Hindlimb muscle (tissue), 1 donor: ENCODE measurements at places on chromosomes 6 and 20.

DNA sequence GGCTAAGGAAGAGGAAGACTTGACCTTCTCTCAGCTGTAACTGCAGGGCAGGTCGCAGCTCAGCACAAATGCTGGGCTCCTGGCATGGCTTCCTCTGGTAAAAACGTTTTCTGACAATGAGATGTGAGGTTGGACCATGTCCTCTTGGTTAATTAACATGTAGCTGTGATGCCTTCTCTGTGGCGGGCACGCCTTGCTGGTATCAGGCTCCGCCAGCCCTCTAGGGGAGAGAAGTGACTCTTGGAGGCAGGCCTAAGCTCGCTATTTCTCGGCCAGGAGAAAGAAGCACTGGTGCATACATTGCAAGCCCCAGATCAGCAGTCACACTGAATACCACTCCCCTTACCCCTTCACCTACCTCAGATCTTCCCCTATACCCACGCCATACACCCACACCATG is 65.0 kb downstream of the QRSL1 start:
- DNase-seq, result no peak

DNA sequence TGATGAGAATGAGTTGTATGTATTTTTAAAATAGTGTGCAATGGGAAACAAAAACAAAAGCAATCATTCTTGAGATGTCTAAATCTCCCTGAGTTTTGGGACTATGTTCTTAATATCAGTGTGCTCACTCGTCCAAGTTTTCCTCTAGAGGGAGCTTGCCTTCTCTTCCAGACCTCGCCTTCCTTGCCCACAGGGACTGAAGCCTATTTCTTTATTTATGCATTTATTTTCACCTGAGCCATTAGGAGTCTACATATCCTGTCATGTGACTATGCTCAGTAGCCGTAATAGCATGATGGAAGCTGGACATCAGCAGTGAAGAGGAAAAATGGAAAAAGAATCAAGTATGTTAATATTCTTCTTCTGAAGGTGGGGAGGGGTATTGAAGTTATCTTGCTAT is 131.2 kb downstream of the SH3BGRL2 start:
- no peak for DNase-seq

DNA sequence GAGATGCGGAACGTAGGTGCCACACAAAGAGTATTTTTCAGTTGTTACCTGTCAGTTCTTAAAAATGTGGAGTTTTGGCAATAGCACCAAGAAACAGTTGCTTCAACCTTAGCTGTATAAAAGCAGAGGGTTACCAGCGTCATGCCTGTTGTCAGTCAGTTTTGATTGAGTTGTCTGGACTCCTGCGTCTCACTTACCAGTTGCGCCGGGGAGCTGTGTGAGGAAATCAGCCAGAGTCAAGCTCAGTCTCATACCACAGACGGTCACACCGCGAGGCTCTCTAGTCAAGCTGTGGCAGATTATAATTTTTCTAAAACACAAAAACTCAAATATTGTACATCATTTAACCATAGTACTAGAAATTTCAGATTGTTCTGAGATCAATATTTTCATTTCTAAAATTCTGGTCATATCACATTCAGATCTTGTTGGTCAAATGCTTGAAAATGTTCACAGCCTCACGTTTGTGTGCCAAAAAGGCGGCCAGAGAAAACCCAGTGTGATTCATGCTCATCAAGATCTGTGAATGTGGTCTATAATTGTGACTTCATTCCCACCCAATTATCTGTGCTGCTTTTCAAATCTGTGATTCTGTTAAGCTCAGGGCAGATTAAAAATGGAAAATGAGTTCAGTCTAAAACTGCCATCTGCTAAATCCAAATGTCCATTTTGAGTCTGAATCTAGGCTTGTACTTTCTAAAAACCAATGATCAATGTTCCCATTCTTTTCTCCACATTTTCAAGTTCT is 37.5 kb downstream of the SASH1 start:
- DNase-seq, result no peak

DNA sequence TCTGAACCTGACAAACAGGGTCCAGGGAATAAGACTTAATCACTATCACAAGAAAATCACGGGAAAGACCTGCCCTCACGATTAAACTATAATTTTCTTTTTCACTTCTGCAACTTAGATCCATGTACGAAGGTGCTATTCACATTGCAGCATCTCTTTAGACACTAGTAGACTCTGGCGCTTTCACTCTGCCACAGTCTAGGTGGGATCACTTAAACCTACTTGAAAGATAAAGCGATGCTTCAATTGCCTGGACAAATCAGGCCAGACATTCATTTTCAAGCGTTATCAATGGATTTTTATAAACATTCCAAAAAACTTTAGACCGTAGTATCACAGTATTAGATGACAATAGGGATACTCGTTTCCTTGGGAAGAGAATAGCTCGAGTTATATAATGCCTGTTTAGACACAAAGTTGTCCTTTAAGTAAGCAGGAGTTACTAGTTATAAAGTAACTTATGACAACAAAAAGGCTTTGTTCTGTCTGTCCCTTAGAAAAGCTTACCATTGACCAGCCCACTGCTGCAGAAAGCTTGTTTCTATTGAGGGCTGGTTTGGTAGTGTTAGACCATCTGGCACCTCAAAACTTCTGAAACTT is 367.3 kb downstream of the UTRN start:
- no peak for DNase-seq

GRCh38 chr20:62129731-62130531 is 7.7 kb downstream of the LSM14B start:
- no peak for DNase-seq

GRCh38 chr20:19964289-19965265 is 52.6 kb upstream of the NAA20 start:
- no peak for DNase-seq

DNA sequence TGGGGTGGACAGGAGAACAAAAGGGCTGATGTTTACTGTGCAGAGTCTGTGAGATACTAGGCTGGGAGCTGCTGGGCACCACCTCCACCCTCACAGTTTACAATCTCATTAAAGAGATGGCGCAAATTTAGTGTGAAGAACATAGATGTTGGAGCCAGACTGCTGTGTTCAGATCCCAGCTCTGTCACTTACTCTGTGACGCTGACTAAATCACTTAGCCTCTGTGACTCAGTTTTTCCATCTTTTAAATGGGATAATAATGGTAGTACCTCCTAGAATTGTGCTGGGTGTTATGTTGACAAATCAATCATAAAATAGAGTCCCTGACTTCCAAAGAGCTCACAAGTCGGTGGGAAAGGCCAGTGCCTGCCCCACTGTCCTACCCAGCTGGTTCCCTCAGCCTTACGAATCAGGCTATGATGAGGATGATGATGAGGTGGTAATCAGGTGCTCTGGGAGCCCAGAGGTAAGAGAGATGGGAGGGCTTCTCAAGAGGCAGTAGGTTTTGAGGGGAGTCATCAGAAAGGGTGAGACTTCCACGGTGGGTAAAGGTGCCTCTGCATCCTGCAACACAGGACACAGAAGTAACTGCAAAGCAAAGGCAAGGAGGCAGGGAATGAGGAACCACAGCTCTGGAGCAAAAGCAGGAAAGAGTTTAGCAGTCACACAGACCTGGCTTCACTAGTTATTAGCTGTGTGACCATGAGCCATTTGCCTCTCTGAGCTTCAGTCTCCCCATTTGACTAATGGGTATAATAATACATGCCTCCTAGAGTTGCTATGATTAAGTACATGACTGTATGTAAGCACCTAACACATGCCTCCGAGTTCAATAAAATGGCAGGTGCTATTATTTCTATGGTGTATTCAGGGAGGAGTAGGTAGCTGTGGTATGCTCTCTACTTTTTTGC is 8.9 kb downstream of the FYN start:
- DNase-seq, result no peak

DNA sequence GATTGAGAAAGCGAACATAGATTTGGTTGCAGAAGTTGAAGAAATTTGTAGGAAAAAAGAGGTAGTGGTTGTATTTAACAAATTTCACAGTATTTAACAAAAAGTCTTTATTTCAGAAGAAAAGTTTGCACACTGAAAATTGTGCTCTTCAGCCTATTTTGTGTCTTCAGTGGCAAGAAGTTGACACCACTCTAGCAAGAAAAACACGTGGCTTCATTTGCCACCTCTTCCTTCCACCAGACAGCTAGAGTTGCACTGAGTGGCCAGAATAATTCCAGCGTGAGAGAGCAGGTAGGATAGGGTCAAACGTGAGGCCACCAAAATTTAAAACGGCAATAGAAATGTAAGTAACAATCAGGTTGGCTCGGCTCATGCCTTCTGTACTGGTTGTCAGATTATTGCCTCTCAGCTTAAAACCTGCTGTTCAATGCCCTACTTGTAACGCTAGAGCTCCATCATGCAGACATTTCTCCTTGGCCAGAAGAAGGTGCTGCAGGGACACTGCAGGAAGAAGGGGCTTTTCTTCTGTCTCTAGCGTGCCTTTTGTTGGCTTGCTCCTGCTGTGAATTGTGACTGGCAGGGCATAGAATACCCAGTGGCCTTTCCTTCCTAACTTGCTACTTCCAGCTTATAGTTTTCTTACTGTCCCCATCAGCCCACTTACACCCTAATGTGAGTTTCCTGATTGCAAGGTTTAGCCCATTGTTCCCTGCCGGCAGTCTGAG is 12.1 kb downstream of the TRAPPC3L start:
- DNase-seq, result no peak

GRCh38 chr6:170199716-170200115 is 91.2 kb downstream of the DLL1 start:
- no peak for DNase-seq

GRCh38 chr6:8361259-8361658 is 74.1 kb downstream of the SLC35B3 start:
- no peak for DNase-seq

DNA sequence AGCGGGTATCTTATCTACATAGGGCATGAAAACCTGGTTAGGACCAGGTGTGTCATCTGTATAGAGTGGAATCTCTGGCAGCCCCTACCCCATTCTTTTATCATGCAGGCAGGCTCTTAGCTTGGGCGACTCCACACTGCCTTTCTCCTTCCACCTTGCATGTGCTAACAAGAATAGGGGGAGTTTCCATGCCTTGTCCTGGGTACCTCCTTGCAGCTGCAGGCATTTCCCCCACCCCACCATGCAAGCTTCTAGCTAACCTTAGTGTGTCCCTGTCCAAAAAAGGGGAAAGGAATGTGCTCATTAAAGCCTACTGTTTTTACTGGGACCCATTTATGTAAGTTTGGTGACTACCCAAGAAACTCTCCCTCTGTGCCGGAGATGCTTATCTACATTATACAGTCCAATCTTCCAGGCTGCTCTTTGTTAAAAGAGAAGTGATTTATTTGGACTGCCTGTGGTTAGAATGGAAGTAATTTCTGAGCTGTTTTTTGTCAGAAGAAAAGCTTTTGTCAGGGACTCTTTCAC is 10.5 kb upstream of the CEP43 start:
- no peak for DNase-seq
